ENCODE measurements at places on chromosomes 11 and 22. TPM values are rescaled to one million over a fixed set of nuclear protein-coding genes. Genes with fewer than 3 reads are reported as not detected.

Gene MMP27
- total RNA-seq = not detected

DNA sequence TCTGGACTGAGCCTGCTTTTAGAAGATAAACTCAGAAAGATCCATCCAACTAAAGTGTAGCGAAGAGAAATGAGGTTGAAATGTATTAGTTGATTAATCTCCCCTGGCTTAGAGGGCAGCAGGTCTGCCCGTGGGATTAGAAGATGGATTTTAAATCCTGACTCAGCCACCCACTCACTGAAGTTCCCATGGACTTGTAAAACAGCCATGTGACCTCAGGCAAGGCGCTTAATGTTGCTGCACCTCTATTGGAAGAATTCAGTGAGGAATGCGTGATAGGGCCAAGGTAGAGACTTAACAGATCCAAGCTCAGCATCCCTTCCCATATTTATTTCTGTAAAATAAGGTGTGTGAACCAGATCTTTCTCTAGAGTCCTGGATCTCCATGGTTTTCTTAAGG, 45.1 kb upstream of the ELF5 start:
- H3K27ac ChIP-seq = no peak overlapping the region
- H3K4me1 ChIP-seq = no peaks in the 10 kb centered on the region
- no peak overlapping the region for H3K4me3 ChIP-seq
- H3K27me3 ChIP-seq = peaks cover 12% of the 10 kb centered on the region
- H3K36me3 ChIP-seq = no peaks in the 10 kb centered on the region

- H3K27ac ChIP-seq = no peak overlapping the region
- H3K4me3 ChIP-seq = no peak overlapping the region
- no peaks in the 10 kb centered on the region for H3K36me3 ChIP-seq
- no peak for DNase-seq
- no peaks in the 10 kb centered on the region for H3K27me3 ChIP-seq
Observed at GRCh38 chr11:10725907-10726253, 25.2 kb upstream of the CTR9 start.

DNA sequence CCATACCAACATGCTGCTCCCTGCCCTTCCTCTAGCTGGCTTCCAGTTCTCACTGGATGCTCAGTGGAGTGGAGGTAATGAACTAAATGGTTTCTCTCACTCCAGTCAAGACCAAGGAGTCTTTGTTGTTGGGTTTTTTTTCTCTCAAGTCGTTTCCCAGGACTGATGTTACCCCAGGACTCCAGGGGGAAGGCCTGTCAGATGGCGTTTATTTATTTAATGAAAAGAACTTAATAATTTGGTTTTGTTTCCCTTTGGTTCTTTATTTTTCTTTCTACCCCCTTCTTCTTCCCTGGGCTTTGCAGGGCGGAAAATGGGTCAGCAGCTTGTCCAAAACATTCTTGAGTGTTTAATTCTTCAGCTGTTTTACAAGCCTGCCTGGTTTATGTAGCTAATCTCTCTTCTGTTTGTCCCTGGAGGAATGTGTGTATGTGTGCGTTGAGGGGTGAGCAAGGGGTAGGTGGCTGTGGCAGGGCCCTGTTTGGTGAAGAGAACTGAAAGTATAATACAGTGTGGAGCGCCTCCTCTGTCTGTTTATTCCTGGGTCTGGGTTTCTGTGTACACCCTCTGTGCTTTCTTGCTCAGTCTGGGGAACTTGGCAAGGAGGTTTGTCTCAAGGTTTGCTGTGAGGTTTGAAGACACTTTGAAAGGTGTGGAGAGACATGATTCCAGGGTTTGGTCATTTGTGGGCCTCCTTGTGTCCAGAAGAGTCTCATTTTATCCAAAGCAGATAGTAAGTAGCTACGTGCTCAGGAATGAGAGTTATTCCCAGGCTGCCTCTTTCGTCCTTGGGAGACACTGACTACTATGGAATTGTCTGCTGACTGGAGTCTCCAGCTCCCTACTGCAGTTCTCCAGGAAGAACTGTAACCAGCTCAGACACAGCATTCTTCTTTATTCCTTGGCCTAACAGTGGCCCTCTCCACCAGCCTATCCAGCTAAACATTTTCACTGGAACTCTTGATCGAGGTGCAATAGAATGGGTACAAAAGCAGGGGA, 175.5 kb downstream of the ADAMTS15 start:
- no peak overlapping the region for H3K27ac ChIP-seq
- H3K4me1 ChIP-seq = no peaks in the 10 kb centered on the region
- DNase-seq = no peak
- H3K4me3 ChIP-seq = no peak overlapping the region

DNA sequence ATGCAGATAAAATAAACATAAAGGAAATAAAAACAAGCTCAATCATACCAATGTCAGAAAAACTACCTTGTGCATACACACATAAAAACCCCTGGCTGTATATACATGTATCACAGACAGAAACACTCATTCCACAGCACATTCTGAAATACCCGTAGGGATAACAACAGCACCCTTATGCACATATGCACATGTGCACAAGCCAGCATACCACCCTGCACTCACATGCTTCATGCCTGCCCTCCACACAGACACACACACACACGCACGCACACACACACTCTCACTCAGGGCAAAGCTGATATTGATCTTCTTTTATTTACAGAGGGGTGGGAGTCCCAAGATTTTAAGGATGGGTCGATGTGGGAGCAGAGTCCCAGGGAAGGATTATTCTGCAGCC, 92.1 kb downstream of the CSNK2A3 start:
- DNase-seq = no peak
- H3K27ac ChIP-seq = no peak overlapping the region
- no peaks in the 10 kb centered on the region for H3K4me1 ChIP-seq
- H3K27me3 ChIP-seq = peaks cover 4% of the 10 kb centered on the region
- no peak overlapping the region for H3K4me3 ChIP-seq

GRCh38 chr11:30586251-30587144, at the start of gene MPPED2:
MPPED2 (minus strand) TSS chr11:30586353; CDS start chr11:30580373, 5,980 bp downstream.
- no peaks in the 10 kb centered on the region for H3K27me3 ChIP-seq
- no peak within 1 kb of the TSS for H3K27ac ChIP-seq
- no peaks in the 10 kb centered on the region for H3K36me3 ChIP-seq
- H3K4me3 ChIP-seq = no peak within 1 kb of the TSS
- peak; percentile 9 for DNase-seq

- H3K27me3 ChIP-seq = peaks cover 37% of the 10 kb centered on the region
- no peaks in the 10 kb centered on the region for H3K36me3 ChIP-seq
- no peaks in the 10 kb centered on the region for H3K4me1 ChIP-seq
- H3K4me3 ChIP-seq = no peak overlapping the region
- H3K27ac ChIP-seq = no peak overlapping the region
- DNase-seq = peak; percentile 42
Observed at GRCh38 chr11:59207988-59208451, 4.7 kb downstream of the MPEG1 start.

Gene SLC6A5
- not detected for total RNA-seq

- peaks cover 23% of the 10 kb centered on the region for H3K36me3 ChIP-seq
- H3K27ac ChIP-seq = peak overlapping the region; percentile 65
Observed at GRCh38 chr11:72742513-72743320, 9.5 kb downstream of the ARAP1 start.

GRCh38 chr11:78688460-78688859, 113.8 kb upstream of the NARS2 start:
- peaks cover 4% of the 10 kb centered on the region for H3K27me3 ChIP-seq
- DNase-seq = no peak
- no peaks in the 10 kb centered on the region for H3K36me3 ChIP-seq
- no peak overlapping the region for H3K27ac ChIP-seq

Gene MGAT3
- 11.5 TPM for total RNA-seq

GRCh38 chr11:126154691-126155090, 56.8 kb downstream of the RPUSD4 start:
- peaks cover 76% of the 10 kb centered on the region for H3K27me3 ChIP-seq
- peaks cover 10% of the 10 kb centered on the region for H3K4me1 ChIP-seq
- no peak overlapping the region for H3K27ac ChIP-seq
- H3K36me3 ChIP-seq = no peaks in the 10 kb centered on the region
- H3K4me3 ChIP-seq = no peak overlapping the region

DNA sequence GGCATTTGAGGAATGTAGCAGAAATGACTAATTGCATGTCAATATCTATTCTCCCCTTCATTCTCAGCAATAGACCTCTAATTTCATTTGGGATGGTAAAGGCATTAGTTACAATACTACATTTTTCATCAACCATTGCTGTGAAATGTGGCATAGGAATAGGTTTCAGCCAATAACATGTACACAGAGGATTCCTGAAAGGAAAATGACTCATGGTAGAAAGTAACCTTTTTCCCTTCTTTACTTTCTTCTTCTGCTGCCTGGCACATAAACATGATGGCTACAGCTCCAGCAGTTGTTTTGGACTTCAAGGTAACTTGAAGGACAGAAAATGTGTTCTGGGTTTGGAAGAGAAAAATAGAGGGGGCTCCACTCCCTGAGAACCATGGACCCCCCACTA, 231.8 kb upstream of the CTSC start:
- H3K4me1 ChIP-seq = no peaks in the 10 kb centered on the region
- no peaks in the 10 kb centered on the region for H3K36me3 ChIP-seq
- DNase-seq = no peak
- no peak overlapping the region for H3K27ac ChIP-seq
- H3K4me3 ChIP-seq = no peak overlapping the region

Gene CAPRIN1
- 263 TPM for total RNA-seq

Data from K562 (cell line).